ENCODE measurements at places on chromosomes 12 and 14. TPM values are rescaled to one million over a fixed set of nuclear protein-coding genes. Genes with fewer than 3 reads are reported as not detected.

Gene LHX5
- 4.6 TPM for polyA plus RNA-seq

DNA sequence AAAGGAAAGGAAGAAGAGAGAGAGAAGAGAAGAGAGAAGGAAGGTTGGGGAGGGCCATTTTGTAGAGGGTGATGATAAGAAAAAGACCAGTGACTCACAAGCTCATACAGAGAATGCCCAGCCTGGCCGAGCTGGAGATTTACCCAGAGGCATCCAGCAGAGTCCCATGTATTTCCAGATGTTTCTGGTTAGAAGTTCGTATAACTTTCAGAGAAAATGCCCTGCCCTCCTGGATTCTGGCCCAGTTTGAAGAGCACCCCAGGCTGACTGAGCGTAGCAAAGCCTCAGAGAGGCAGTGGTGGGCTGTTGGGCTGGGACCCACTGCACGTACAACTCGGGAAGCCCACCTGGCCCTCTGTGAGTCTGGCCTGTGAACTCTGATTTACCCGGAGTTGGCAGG is 221.8 kb downstream of the SLC41A2 start:
- no peak for DNase-seq

GRCh38 chr12:76010732-76011458 is 20.7 kb downstream of the PHLDA1 start:
- DNase-seq = no peak

Gene CCDC184
- polyA plus RNA-seq = 3.0 TPM

DNA sequence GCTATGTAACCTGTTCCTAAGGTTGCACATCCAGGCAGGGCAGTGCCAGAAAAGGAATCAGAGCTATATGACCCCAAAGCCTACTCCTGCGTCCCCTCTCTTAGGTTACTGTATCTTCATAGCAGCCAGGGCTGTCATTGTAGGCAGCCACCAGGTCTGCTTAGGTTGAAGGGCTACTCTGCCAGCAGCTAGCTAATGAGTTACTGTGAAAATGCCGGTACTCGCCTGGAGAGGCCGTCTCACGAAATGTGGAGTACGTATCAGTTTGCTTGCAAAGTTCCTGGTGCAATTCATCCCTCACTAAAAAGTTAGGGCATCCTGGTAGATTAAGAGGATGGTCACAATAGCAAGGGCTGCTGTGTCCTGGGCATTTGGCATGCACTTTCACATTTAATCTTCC is 50.9 kb downstream of the RPH3A start:
- DNase-seq = no peak

Gene PLCZ1
- not detected for polyA plus RNA-seq

GRCh38 chr14:96683562-96684289 is 113.5 kb upstream of the VRK1 start:
- no peak for DNase-seq

DNA sequence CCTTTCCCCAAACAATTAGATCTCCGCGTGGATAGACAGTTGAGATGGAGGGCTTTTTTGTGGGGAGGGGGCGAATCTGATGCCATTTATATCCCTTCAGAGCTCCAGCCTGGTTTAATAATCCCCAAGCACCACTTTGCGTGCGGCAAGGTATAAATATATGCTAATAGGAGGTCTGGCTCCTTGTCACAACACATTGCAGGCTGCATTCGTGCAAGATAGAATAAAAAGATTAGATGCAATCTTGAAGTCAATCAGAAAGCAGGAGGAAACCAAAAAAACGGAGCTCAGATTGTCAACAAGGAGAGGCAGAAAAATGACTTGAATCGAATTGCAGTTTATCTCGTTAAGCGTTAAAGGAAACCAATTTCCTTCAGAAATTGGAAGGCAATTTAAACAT is 248.7 kb downstream of the SPTSSA start:
- no peak for DNase-seq

Gene RNASE3
- polyA plus RNA-seq = not detected

- DNase-seq = no peak
These were observed 241.5 kb downstream of the BCL11B start for GRCh38 chr14:99030454-99030853.

Gene ARHGDIB
- polyA plus RNA-seq = 0.55 TPM

Gene MARS1
- 194 TPM for polyA plus RNA-seq

- DNase-seq = no peak
These were observed 49.9 kb upstream of the PLEKHG3 start for GRCh38 chr14:64654246-64654900.

DNA sequence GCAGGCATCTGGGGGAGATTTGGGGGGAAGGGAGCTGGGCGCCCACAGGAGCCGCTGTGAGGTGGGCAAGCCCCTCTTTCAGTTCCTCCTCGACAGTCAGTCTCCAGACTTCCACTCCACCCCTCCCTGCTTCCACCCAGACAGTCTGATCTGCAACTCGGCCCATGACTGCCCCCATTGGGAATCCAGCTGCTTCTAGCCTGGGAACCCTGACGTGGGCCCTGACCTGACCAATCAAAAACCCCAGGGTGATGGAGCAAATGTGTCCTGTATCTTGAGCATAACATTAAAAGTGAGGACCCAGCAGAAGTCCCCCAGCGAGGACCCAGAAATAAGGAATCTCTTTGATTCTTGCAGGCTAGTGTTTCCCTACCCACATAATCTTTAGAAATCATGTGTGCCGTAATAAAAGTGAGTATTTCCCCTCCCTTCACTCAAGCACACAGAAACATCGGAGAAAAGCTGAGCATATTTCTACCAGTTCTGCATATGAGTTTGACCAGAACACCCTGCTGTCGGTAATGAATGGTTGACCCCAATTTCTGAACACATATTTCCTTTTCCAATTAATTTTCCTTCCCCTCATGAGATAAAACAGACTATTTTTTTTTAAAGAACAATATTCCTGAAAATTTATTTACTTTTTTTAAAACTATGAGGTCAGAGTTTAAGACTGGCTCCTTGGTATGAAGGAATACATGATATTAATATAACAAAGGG is 6.4 kb downstream of the SSH1 start:
- DNase-seq = no peak

DNA sequence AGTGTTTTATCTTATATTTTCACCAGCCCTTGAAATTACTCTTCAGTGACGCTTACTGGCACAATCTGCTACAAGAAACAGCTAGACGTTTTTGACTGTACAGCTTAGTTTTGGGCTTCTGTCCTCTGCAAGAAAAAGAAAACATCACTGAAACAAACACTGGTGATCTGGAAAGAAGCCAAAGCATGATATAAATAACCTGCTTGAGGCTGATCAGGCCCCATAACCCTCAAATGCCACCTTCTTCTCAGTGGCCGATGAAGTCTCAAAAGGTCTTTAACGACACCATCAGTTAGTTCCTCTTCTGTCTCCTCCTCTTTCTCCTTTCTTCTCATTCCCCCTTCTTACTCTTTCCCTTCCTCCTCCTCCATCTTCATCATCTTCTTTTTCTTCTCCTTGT is 942.3 kb upstream of the TMEM132C start:
- DNase-seq = no peak

Gene EDDM3A
- 0.11 TPM for polyA plus RNA-seq

DNA sequence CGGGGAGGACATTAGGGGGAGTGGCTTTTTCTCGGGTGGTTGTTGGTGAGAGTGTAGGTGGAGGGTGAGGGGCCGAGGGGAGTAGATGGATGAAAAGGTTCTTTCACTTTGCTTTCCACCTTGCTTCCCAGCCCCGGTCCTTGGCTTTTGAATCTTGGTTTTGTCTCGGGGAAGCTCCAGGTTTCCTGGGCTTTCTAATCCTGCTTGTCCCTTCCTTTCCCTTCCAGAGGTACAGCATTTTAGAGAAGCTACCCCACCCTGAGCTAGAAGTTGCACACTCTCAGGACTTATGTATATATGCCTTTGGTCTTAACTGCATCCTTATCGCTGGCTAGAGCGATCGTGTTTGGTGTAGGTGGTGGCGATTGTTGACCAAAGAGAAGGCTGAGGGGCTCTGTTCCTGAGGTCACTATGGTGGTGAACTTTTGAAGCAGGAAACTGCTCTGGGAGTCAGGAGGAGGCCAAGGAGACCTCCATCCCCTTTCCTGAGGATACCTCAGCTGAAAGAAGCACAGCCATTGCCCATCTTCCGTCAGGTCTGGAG is 862 bp downstream of the PIP4K2C start:
- no peak for DNase-seq

DNA sequence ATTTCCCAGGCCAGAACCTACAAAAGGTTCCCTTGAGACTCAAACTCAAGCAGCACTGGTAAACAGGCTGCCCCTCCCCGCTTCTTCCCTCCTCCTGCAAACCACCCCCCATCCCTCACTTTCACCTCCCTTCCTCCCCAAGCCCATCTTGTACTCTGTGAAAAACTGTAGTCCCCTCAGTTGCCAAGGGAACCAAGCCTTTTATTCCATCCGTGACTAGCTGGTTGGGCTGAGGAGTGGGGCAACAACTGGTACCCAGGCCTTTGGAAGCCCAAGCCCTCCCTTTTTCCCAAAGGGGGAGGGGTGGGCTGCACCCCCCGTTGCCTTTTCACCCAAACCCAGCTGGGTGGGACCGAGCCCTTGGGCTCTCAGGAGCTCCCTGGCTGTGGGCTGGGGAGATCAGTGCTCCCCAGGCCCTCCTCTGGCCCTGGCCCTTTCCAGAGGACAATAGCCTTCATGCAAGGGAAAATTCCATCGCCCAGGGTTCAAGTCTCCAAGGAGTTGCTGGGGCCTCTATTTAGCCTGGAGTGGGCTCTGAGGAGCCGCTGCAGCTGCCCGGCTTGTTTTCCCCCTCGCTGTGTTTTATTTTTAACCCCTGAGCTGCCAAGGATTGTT is 61.9 kb downstream of the ZFP36L1 start:
- DNase-seq = no peak

Gene KSR2
- polyA plus RNA-seq = 0.60 TPM

DNA sequence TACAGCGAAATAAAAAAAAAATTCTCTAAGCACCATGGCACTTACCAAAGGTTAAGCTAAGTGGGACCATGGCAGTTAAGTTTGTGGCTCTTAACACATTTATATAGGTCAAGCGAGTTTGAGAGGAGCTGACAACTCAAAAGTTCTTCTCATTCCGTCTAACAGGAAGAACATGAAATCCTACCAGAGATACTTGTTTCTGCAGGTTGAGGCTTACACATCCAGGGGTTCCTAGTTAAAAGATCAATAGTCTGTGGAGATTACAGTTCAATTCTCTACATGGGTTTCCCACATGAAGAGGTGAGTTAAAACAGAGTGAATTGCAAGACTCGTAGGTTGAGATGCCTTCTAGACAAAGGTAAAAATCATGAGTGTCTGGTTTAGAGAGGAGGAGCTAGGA is 142.6 kb downstream of the EMP1 start:
- no peak for DNase-seq

- no peak for DNase-seq
These were observed 5.3 kb downstream of the ALDH1L2 start for GRCh38 chr12:105078712-105079570.

DNA sequence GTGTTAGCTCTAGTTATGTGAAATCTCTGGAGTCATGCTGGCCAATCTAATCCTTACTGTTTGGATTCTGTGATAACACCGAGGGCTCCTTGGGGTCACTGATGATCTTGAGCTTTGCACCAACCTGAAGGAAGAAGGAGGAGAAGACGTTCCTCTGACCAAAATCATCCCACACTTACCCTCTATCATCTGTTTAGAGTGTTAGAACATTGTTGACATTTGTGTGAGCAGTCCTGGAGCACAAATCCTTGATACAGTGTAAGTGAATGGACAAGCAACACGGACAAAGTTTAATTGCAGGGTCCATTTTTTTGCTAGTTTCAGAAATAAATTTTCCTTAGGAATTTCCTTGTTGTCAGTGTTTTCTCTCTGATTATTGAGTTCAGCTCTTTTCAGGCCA is 181.7 kb downstream of the AKAP6 start:
- DNase-seq = no peak

DNA sequence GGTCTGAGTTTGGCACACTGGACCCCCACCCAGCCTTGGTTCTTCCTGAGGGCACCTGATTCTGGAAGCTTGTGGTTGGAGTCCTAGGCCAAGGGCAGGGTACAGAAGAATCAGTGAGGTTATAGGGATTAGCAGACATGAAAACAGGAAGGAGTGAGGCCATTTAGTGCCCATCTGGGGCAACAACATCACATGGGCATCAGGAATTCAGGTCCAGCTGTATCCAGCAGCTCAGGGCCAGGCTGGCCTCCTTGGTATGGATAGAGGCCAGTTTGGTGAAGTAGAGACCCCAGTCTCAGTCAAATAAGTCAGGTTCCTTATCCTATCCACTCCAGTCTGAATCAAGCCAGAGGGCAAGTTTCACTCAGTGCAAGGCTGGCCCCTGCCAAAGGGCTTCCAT is 36.2 kb downstream of the RASAL1 start:
- no peak for DNase-seq

DNA sequence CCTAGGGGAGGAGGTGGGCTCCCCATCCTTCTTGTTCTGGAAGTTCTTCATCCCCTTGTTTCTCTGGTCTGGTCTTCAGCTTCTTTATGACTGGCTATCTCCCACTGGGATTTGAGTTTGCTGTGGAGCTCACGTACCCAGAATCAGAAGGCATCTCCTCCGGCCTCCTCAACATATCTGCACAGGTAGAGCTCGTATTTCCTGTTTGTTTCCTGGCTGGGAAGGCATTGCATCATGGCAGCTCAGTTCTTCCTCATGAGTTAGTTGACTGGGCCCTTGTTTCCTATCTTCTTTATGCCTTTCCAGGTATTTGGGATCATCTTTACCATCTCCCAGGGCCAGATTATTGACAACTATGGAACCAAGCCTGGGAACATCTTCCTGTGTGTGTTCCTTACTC is 19.8 kb downstream of the ERG28 start:
- no peak for DNase-seq

GRCh38 chr12:85179680-85180270 is 100.2 kb upstream of the ALX1 start:
- no peak for DNase-seq
